ENCODE measurements at places on chromosomes 4 and X.

DNA sequence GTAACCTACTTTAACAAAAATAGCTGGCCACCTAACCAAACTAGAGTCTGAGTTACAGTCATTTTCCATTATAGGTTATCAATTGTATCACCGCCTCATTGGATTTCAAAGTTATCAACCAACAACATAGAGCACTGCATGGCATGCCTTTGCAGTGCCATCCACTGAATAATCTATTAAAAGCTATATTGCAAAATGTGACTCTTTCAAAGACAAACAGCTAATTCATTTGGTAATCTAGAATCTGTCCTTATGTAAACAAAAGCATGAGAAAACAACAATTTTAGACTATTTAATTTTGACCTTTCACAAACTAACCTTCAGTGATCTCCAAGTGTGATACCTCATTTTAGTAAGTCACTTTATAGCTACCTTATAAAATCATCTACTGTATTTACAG lies 144.2 kb upstream of the SH3RF1 start:
- no peak for DNase-seq

GRCh38 chrX:20399728-20400414 lies 133.2 kb upstream of the RPS6KA3 start:
- DNase-seq = no peak

- peak; percentile 90 for DNase-seq
Measured at GRCh38 chr4:121597346-121597934, 99.3 kb downstream of the ANXA5 start.

DNA sequence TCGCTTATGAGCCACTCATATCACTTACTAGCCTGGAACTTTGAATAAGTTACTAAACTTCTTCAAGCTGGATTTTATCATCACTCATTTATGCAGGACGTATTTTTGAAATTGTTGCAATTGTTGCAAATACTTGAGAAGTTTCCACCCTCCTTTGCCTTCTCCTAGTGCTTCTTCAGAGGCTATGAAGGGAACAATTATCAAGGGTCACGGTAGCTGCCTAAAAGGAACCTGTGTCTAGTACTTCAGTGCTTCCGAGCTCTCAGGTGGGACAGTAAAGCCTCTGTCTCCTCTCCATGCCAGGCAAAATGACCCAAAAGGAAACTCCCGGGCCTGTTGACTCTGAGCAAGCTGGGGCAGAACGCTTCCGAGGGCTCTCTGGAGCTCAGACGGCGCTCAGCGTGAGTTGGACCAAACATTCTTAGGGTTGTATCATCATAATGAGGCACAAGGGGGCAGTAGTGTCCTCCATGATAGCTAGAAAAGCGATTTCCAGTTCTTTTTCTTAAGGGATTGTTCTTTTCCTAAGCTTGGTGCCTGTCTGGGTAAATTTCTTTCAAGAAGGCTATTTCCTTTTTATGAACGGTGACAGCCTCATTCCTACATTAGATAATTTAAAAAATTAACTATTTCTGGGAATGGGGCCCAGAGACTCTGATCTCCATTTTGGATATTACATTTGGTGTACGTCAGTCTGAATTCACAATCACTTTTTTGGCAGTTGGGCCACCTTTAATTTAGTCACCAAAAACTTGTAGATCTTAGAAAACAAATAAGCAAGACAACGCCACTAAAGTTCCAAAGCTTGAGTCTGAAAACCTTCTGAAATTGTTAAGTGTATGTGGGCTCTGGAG lies 73.1 kb downstream of the PACRGL start:
- peak; percentile 38 for DNase-seq

DNA sequence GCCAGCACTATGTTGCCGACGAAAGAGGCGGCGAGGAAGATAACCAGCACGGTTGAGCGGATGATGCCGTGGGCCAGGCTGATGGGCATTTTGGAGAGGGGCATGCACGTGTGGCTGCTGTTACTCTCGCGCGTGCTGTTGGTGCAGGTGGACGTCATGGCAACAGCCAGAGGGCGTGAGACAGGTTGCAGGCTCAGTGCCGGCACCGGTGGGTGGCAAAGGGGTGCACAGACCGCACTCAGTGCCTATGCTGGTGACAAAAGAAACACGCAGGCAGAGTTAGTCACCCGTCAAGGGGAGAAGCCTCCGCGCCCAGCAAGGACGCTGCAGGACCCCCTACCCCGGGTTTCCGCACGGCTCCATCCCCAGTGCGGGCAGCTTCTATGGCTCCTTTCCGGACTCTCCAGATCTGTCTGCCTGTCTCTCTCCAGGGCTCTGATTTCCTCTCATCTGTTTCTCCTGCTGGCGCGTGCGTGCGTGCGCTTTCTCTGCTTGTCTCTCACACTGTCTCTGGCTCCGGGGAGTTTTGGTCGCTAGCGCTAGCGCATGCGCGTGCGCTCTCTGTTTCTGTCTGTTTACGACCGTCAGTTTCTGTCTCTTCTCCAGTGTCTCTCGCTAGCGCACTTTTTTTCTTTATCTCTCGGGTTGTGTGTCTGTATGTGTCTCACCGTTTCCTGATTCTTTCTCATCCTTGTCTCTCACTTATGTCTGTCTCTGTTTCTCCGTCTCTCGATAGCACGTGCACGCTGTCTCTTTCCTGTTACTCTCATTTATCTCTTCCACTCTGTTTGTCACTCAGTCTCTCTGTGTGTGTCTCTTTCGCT lies 2.1 kb downstream of the GPR101 start:
- DNase-seq = no peak

GRCh38 chr4:7476820-7477219 lies 42.1 kb upstream of the PSAPL1 start:
- DNase-seq = no peak

DNA sequence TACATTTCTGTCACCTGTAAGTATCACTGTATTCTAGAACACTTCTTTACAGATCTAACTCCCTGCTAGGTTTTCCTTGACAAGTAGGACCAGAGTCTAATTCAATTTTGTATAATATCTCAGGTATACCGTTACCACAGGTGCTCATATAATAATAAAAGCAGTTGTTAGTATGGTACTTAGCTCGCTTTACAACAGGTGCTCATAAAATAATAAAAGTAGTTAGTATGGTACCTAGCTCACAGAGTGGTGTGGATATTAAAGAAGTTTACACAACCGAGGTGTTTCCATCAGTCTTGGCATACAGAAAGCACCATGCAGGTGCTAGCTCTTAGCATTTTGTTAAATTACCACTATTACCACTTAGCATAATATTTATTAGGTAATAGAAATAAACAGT lies 32.9 kb upstream of the FGFBP2 start:
- no peak for DNase-seq

DNA sequence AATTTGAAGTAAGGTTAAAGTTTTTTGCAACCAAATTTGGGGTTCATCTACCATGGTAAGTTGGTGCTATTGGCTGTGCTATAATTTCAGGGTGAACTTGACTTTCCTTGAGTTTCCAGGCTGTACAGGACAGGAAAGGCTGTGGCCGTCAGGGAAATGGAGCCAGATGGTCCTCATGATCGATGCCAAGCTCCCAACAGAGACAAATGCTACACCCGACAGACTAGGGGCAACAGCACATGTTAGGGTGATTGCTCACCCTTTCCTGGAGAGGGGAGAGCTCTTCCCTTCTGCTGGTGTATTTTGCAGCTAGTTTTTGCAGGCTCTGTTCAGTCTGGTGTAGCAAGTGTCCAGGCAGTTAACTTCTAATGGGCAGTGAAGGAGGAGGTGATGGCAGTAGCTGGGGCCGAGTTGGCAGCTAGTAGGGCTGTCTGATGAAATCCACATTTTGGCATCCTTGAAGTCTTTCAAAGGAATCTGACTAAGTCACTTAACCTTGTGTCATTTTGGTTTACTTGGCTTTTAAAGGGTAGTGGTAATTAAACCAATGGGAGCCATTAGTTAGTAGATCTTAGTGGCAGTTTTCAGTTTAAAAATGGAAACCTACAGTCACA lies 47.8 kb downstream of the GAB1 start:
- DNase-seq = no peak

- DNase-seq = peak; percentile 60
Measured at GRCh38 chr4:100461807-100462605, 55.8 kb downstream of the EMCN start.

- no peak for DNase-seq
Measured at GRCh38 chr4:2697995-2698414, 58.1 kb downstream of the TNIP2 start.

DNA sequence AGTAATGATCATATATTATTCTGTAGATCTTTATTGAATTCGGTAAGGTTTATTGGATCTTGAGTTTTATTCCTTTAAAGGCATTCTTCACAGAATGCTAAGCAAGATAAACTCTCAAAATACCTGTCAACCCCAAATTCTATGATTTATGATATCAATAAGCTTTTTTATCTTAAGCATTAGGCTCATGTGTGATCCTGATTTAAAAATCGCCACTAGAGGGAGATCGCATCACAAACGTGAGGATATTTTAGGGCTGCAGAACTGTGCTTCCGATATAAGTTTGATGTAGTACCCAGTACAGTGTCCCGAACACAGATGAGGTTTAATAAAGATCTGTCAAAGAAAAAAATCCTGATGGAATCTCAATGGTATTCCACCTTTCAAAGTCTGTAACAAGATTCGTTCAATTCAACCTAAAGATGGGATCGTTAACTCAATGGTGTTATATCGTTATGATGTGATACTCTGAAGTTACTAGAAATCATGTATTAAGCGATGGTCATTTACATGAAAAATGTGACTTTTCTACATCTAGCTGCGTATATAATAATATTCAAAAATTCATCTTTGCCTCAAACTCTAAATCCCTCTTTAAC lies 169.0 kb downstream of the CORIN start:
- peak; percentile 21 for DNase-seq

- no peak for DNase-seq
Measured at GRCh38 chrX:17836830-17837229, 24.3 kb downstream of the RAI2 start.

GRCh38 chr4:177400030-177400429 lies 42.2 kb downstream of the AGA start:
- no peak for DNase-seq

DNA sequence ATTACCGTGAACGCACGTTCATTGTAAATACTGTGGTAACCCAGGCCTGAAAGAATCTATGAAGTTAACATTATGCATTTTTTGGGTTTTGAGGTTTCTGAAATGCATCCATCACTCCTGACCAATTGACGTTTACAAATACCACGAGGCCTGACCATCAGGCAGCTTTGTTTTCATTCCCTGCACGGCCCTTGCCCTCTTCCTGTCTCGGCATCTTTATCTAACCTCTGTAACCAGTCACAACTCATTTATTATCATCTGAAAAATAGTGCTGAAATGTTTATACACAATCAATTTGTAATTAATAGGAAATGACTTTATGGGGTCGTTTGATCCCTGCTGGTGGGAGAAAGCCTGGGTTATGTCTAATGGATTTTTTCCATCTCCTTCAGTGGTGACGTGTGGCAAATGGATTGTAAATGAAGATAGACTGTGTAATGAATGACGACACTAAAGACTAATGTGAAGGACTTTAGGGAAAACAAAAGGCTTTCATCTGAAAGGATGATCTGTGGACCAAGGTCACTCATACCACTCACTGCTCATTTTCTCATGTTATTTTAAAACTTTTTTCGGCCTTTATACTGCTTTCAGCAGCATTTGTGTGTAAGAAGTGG lies 102.7 kb upstream of the SORBS2 start:
- no peak for DNase-seq

DNA sequence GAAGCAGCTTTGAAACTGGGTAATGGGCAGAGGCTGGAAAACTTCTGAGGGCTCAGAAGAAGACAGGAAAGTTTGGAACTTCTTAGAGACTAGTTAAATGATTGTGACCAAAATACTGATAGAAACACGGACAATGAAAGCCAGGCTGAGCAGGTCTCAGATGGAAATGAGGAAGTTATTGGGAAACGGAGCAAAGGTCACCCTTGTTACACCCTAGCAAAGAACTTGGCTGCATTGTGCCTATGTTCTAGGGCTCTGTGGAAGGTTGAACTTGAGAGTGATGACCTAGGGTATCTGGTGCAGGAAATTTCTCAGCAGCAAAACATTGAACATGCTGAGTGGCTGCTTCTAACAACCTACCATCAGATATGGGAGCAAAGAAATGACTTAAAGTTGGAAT lies 50.8 kb upstream of the FBXW7 start:
- DNase-seq = no peak

DNA sequence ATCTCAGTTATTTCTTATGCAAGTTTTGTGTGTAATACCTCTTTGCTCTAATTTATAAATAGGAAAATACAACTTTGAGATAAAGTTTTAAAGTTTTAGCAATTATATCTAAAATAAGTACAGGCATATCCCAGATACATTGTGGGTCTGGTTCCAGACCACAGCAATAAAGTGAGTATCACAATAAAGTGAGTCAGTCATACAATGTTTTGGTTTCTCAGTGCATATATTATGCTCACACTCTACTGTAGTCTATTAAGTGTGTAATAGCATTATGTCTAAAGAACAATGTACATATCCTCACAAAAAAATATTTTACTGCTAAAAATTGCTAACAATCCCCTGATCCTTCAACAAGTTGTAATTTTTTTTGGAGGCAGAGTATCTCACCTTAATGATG lies 49.2 kb downstream of the ANAPC10 start:
- DNase-seq = no peak

- no peak for DNase-seq
Measured at GRCh38 chr4:15696866-15697265, 6.0 kb upstream of the BST1 start.

- no peak for DNase-seq
Measured at GRCh38 chrX:70174754-70175153, 2.5 kb upstream of the DGAT2L6 start.

DNA sequence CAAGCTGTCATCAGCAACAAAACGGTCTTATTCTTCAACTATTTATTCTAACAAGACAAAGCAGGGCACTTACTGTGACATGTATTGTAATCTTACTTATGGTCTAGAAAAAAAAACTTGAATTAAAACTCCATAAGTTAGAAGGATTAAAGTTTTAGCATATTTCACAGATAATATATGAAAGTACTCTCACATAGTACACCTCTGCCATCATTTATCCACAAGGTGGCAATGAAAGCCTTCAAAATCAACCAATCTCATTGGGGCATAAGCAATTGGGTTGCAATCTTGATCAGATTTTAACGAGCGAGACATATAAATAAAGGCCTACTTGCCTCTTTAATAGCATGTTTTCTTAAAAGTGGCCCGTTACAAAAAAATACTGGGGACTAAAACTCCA lies 1382.9 kb downstream of the FAM133A start:
- peak; percentile 15 for DNase-seq

DNA sequence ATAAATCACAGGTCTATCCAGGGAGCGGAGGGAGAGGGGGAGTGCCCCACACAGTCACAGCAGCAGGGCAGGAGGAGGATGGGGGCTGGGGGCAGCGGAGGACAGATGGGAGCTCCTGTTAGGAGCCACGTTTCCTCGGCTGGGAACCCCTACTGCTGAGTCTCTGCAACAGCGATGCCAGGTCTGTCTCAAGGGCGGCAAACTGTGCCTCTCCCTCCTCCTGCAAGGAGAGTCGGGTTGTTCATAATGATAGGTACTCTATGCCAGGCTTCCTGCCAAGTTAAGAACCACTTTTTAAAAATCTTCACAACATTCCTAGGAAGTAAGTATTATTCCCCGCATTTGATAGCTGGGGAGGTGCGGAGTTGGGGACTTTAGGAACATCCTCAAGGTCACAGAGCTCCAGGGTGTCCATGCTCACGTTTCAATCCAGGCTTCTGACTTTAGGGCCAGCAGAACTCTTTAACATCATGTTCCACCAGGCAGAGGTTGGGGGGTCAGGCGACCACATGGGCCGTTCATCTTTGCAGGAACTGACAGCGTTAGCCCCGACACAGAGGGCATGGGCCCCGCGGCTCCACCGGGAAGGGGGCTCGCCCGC lies 98.3 kb upstream of the MAML3 start:
- DNase-seq = no peak

GRCh38 chrX:437661-438390 lies 51.1 kb upstream of the PPP2R3B start:
- no peak for DNase-seq

- no peak for DNase-seq
Measured at GRCh38 chrX:40057405-40057804, 40.4 kb downstream of the BCOR start.

GRCh38 chr4:87120411-87121162 lies 99.8 kb downstream of the KLHL8 start:
- peak; percentile 69 for DNase-seq

All from RCC 7860 (cell line).